ENCODE measurements at places on chromosomes 3 and 15.

GRCh38 chr3:158631981-158632380 is 12.3 kb upstream of the GFM1 start:
- no peak for DNase-seq

DNA sequence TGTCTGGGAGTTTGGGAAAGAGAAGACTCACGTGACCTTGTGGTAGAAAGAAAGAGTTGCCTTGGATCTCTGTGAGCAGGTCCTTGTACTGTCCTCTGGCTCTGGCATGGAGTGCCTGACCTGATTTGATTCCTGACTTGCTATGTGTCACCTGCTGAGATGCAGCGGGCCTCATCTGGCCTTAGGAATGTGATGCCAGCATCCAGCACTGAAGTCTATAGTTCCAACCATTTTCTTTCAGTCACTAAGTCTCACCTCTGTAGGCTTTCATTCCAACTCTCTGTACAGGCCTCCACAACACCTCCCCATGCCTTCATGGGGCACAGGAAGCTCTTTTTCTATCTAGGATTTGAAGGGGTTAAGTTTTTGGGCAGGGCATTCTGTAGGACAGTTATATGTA is 12.1 kb upstream of the OXSR1 start:
- DNase-seq: no peak

DNA sequence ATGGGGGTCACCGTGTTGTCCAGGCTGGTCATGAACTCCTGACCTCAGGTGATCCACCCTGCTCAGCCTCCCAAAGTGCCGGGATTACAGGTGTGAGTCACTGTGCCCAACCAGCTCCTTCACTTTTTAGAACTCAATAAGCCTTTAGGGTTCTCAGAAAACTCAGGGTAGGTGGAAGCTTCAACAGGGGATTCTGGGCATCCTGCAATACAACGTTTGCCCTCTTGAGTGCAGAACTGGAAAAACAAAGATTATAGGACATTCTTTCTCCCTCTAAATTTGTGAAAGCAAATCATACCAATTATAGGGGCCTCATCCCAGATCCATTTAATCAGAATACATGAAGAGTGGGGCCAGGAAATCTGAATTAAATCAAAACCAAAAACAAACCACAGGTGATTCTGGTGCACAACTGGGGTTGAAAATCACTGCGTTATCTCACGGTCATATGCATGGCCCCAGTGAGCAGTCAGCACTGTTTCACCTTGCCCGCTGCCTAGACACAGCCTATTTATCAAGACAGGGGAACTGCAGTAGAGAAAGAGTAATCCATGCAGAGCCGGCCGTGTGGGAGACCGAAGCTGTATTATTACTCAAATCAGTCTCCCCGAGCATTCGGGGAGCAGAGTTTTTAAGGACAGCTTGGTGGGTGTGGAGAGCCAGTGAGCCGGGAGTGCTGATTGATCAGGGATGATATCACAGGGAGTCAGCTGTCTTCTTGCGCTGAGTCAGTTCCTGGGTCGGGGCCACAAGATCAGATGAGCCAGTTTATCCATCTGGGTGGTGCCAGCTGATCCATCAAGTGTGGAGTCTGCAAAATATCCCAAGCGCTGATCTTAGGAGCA is 58.4 kb downstream of the TMEM44 start:
- no peak for DNase-seq

GRCh38 chr3:179067839-179068238 is 3.8 kb downstream of the ZMAT3 start:
- no peak for DNase-seq

GRCh38 chr3:10695595-10696285 is 120.3 kb upstream of the SLC6A11 start:
- no peak for DNase-seq

DNA sequence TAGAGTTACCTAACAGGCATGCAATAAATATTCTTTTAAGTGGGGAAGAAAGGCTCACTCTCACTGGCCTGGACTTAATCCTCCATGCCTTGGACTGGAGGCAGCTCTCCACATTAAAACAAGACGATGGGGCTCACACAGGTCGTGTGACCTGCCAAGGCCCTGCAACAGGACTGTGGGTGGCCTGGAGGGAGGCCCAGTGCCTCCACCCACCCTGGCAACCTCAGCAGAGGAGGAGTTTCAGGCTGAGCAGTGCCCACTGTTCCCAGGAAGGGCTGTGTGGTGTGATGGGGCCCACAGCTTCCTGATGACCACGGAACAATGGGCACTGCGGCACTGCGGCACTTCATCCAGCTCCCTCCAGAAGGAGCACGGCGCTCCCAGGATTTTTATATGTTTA is 5.5 kb downstream of the UROC1 start:
- peak; percentile 23 for DNase-seq

DNA sequence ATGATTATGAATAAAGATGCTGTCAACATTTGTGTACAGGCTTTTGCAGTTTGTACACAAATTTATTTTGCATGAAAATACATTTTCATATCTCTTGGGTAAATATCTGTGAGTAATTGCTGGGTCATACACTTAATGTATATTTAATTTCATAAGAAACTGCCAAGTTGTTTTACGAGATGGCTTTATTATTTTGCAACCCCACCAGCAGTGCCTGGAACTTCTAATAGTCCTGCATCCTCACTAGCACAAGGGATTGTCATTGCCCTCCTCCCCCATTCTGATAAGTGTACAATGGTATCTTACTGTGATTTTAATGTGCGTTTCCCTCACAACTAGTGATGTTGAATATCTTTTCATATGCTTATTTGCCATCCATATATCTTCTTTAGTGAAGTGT is 45.2 kb downstream of the ASTE1 start:
- no peak for DNase-seq

DNA sequence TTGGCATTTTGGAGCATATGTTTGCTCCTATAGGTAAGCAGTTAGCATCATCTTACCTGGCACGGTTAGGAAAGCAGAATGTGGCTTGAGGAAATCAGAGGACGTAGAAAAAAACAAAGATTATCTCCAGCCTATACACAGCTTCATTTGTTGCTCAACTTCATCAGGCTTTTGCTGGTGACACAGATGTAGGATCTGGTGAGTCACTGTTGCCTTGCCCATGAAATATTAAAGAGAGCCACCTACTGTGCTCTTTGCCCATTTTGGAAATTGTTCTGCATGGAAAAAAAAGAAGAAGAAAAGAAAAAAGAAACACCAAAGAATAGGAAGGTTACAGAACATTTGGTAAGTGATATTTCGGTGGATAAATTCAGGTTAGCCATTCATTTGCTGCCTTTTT is 3.8 kb downstream of the IL1RAP start:
- no peak for DNase-seq

DNA sequence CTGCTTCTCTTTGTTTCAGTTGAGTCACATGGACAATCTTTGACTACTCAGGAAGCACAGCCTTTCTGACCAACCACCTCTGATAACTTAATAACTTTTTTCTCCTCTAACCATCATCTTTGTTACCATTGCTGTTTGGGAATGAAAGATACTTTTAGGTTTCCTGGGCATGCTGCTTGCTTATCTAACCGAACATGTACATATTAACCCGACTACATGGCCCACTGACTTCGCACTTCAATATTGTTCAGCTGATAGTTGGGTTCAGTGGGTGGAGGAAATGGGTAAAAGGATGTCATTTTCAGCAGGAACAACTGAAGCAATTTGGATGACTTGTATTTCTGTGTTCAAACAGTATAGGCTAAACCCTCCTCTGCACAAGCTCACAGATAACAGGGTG is 214.3 kb downstream of the SQOR start:
- no peak for DNase-seq

DNA sequence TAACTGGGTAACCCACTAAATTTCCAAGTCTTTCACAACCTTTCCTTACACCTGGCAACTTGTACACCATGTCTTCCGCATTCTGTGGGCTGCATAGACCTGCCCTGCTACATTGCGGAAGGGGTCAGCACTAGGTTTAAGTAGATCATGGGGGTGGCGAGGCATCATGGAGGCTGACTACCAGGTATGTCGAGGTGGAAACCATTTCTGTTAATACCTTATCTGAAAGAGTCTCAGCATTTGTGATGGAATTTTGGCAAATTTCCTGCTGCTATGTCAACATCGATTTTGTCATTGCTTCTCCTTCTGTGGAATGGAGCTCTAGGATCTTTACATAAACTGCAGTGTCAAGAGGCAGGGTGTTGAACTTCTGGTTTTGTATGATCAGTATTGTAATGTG is 187.2 kb downstream of the GHSR start:
- no peak for DNase-seq

DNA sequence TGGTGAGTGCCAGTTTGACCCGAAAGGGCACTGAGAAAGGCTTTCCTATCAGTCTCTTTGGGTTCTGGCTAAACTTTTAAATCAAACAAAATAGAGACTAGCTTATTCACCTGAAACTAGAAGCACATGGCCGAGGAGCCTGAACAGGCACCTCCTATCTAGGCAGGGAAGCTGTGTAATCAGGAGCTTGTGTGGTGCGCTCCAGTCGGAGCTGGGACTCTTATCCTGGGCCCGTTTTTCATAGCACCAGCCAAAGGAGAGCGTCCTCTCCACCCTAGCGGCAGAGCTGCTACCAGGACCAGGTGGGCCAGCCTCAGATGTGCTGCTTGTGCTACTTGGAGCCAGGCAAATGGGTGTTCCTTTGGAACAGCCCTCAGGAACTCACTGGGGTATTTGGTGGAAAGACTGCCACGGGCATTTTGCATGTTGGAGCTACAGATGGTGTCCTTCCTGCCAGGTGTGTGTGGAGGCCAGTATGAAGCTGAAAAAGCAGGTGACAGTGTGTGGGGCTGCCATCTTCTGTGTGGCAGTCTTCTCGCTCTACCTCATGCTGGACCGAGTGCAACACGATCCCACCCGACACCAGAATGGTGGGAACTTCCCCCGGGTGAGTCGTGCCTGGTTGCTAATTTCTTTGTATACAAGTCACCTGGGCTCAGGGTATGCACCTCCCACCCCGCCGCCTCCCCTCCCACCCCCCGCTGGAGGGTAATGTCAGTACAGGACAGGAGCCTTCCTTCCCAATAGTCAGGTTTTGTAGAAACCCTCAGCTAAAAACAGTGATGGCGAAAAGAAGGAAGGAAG is 833 bp downstream of the MAN2A2 start:
- DNase-seq: no peak
